Astrocyte (in vitro differentiated cells and primary cell): ENCODE measurements at places on chromosomes 16 and 17.

DNA sequence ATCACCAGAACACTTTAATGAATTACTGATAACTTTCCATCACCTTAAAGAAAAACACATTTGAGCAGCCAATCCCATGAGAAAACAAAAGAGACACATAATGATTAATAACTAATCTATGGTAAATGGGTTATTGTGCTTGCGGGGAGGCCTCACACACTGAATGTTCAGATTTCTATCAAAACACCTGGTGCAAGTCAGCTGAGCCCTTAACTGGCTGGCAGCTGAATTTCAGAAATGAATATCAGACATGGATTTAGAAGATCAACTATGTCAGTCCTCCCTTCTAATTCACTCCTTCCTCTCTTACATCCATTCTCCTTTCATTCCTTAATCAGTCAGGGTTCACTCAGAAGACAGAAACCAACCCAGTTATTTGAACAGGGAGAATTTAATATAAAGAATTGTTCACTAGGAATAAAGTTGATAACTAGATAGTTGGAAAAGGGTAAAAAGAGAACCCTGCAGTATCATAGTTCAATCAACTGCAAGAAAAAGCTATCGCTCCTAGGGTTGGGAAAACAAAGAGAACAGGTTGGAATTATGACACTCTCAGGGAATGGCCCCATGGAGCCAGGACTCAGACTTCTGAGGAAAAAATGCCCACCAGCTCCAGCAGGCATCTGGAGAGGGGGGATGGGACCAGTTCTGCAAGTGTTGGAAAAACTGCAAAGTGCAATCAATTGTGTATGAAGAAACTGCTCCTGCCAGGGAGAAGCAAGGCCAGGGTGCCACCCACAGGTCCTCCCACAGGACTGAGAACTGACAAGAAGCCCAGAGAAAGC lies 577.1 kb upstream of the CDH5 start:
- H3K27ac ChIP-seq = no peak overlapping the region
- H3K4me1 ChIP-seq = no peaks in the 10 kb centered on the region

DNA sequence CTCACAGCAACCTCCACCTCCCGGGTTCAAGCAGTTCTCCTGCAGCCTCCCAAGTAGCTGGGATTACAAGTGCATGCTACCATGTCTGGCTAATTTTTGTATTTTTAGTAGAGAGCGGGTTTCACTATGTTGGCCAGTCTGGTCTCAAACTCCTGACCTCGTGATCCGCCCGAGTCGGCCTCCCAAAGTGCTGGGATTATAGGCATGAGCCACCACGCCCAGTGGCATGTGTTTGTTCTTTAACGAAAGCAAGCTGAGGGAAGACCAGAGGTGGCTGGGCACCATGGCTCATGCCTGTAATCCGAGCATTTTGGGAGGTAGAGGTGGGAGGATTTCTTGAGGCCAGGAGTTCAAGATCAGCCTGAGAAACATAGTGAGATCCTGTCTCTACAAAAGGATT lies 18.1 kb downstream of the TNFRSF13B start:
- DNase-seq = no peak
- no peaks in the 10 kb centered on the region for H3K4me1 ChIP-seq
- H3K36me3 ChIP-seq = no peaks in the 10 kb centered on the region
- no peak overlapping the region for H3K4me3 ChIP-seq
- peaks cover 3% of the 10 kb centered on the region for H3K27me3 ChIP-seq

DNA sequence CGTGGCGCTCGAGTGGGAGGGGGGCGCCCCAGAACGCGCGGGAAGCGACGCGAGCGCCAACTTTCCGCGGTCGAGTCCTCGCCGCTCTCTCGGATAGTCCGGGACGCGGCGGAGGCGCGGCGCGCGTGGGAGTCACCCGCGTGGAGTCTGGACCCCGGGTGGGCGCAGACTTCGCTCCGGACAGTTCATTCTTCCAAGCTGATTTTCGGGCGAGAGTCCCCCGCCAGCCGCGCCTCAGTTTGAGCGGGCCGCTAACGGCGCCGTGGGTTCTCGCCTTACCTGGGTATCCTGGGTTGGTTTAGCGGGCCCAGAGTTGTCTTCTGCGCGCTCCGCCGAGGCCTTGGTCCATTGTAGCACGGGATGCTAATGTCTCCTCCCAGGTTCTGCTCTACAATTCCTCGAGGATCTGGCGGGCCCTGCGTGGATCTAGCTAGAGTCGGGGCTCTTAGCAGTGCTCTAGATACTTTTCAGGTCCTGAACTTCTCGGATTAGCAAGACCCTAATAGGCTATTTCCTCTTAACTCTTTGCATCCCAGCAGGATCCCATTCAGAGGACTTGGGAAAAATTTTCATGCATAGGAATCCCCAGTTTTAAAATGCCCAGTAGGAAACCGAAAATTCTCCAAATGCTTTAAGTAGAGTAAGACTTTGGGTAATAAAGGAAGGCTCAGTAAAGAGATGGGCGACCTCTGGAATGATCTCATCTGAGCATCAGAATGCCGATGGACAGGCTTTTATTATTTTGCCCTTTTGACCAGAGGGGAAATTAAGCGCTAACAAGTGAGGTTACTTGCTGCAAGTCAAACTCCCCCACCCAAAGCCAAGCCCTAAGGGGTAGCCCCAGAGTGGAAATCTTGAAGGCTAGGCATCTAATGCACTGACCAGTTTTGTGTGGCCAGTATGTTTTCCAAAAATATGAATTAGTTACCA lies 537 bp upstream of the GJC1 start:
- no peaks in the 10 kb centered on the region for H3K36me3 ChIP-seq
- peaks cover 8% of the 10 kb centered on the region for H3K4me1 ChIP-seq

DNA sequence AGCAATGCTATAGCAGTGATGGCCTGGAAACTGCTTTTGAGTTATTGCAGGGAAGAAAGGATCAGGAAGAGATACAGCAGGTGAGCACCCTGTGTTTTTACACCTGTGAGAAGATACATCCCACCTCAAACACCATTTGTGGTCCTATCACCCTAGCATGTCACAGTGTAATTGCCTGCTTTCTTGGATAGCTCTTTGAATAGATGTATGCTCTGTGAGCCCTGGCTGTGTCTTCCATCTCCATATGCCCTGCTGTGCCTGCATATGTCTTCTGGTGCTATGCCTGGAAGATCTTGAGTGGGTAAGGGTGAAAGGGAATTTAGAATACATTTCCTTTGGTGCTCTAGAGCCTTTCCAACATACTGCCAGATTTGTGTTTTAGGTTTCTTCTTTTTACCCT lies 15.5 kb downstream of the HLF start:
- H3K27me3 ChIP-seq = no peaks in the 10 kb centered on the region
- DNase-seq = no peak
- H3K27ac ChIP-seq = no peak overlapping the region

DNA sequence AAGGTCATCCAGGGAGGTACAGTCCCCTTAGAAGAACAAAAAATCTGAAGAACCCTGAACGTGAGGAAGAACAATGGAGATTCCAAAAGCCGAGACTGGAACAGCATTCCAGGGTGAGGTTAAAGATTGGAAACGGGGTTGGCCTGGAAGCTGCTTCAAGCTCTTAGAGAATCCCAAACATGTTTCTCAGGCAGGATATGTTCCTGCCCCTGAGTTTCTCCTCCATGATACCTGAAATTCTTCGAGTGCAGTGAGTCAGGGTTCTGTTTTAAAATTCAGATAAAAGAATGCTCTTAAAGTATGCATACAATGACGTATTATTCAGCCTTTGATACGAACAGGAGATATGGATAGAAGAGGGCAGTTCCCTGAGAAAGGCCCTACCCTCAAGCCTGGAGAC lies 293.1 kb downstream of the HS3ST3B1 start:
- H3K36me3 ChIP-seq = no peaks in the 10 kb centered on the region
- no peak for DNase-seq
- H3K27ac ChIP-seq = no peak overlapping the region
- H3K27me3 ChIP-seq = no peaks in the 10 kb centered on the region
- no peaks in the 10 kb centered on the region for H3K4me1 ChIP-seq

DNA sequence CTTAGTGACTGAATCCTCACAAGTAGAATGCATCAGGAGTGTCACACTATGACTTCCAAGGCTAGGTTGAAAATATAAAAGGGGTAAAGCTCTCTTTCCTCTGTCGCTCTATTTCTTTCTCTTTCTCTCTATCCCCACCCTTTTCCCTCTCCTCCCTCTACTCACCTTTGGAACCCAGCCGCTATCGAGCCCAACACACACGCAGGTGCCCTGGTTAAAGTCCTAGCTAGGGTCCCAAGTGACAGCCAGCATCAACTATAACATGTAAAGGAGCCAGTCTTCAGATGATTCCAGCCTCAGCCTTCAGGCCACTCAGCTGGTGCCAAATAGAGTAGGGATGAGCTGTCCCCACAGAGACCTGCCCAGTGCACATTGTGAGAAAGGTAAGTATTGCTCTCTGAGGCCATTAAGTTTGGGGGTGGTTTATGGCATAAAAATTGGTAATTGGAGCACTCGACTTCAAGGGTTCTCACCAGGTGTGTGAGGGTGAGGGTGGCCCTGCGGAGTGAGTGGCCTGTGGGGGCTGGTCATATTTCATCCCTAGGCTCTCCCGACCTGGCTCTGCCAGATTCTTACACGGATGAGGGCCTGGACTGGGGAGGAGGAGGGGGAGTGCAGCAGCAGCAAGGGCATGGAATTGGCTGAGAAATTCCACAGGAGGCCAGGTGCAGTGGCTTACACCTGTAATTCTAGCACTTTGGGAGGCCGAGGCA lies 14.9 kb upstream of the C16orf54 start:
- no peak for DNase-seq
- H3K27me3 ChIP-seq = peaks cover 6% of the 10 kb centered on the region
- no peak overlapping the region for H3K27ac ChIP-seq
- no peaks in the 10 kb centered on the region for H3K4me1 ChIP-seq
- no peak overlapping the region for H3K4me3 ChIP-seq

DNA sequence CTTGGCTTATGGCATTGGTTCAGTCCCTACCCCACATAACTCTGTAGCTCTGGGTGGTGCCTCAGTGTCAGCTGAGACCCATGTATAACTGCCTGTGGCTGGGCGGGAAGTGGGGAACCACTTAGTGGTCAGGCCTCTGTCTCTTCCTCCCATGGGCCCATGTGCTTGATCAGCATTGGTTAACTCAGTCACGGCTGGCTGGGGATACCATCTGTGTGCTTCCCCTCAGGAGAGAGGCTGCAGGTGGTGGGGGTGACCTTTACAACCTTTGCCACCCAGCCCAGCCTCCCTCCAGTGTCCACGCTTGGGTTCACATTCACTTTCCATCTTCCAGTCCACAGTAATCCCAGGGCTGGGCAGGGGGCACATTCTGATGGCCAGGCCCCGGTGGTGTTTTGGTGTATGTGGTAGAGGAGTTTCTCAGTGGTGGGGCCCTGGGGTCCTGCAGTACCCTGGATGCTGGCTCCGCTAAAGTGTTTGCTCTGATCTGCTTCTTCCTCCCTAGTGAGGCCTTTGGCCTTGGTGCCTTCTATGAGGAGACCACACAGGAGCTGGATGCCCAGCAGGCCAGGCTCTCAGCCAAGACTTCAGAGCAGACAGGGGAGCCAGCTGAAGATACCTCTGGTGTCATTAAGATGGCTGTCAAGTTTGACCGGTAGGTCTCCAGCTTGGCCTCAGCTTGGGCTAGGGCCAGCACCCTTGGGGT lies 10.2 kb upstream of the NFATC3 start:
- peaks cover 24% of the 10 kb centered on the region for H3K36me3 ChIP-seq
- no peaks in the 10 kb centered on the region for H3K4me1 ChIP-seq
- no peak overlapping the region for H3K27ac ChIP-seq
- DNase-seq = no peak
- no peak overlapping the region for H3K4me3 ChIP-seq

- peaks cover 12% of the 10 kb centered on the region for H3K27me3 ChIP-seq
- H3K36me3 ChIP-seq = no peaks in the 10 kb centered on the region
These were observed at the start of gene SDR42E1 for GRCh38 chr16:82011199-82011641. TSS of gene SDR42E1 (minus strand) at chr16:82011470. CDS start at chr16:82000858, 10,612 bp downstream.

GRCh38 chr17:60036796-60037677 lies 41.7 kb downstream of the HEATR6 start:
- H3K4me1 ChIP-seq = no peaks in the 10 kb centered on the region
- DNase-seq = peak; percentile 43
- H3K36me3 ChIP-seq = peaks cover 2% of the 10 kb centered on the region
- no peaks in the 10 kb centered on the region for H3K27me3 ChIP-seq

DNA sequence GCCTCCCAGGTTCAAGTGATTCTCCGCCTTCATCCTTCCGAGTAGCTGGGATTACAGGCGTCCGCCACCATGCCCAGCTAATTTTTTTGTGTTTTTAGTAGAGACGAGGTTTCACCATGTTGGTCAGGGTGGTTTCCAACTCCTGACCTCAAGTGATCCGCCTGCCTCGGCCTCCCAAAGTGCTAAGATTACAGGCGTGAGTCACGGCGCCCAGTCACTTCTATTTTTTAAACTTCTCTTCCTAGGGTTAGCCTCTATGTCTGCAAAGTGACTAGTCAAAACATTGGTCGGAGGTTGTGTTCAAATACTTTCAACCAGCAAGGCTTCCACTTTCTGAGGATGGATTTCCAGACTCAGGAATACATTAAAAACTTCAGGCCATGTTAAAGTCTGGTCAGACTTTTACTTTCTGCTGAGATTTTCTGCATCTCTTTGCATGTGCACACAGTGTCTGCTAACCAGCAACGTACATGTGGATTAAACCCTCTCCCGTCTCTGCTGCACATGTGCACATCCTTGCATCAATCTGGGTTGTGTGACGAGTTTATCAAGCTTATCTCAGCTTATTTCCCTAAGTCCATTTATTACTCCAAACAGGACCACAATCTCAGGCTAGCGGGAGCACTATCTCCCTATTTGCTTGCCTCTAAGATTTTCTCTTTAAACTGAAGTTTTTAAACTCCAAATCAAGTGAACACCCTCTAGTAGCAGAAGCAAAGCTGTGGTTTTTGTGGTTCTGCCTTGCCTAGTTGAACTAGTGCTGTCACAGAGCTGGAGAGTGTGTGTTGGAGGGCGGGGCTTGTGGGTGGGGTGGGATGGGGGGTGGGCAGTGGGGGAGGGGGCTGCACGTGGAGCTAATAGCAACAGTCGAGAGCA lies 525.2 kb upstream of the GOT2 start:
- H3K36me3 ChIP-seq = no peaks in the 10 kb centered on the region
- no peak overlapping the region for H3K4me3 ChIP-seq
- H3K27ac ChIP-seq = no peak overlapping the region
- no peaks in the 10 kb centered on the region for H3K4me1 ChIP-seq
- peak; percentile 67 for DNase-seq
- no peaks in the 10 kb centered on the region for H3K27me3 ChIP-seq

DNA sequence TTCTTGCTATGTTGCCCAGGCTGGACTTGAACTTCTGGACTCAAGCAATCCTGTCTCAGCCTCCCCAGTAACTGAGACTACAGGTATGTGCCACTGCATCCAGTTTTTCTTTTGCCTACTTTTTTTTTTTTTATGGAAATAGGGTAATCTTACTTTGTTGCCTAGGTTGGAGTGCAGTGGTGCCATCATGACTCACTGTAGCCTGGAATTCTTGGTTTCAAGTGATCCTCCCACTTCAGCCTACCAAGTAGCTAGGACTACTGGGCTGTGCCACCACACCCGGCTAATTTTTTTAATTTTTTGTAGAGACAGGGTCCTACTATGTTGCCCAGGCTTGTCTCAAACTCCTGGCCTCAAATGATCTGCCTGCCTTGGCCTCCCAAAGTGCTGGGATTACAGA lies 10.0 kb downstream of the LRRC36 start:
- H3K36me3 ChIP-seq = no peaks in the 10 kb centered on the region
- H3K27me3 ChIP-seq = no peaks in the 10 kb centered on the region
- H3K4me1 ChIP-seq = no peaks in the 10 kb centered on the region
- no peak overlapping the region for H3K27ac ChIP-seq
- no peak for DNase-seq

GRCh38 chr17:82400830-82401229 lies 17.3 kb upstream of the HEXD start:
- no peak overlapping the region for H3K4me3 ChIP-seq
- no peak overlapping the region for H3K27ac ChIP-seq
- H3K36me3 ChIP-seq = peaks cover 3% of the 10 kb centered on the region
- DNase-seq = no peak
